T-helper 9 cell (primary cell): ENCODE measurements at places on chromosomes 7 and 10.

DNA sequence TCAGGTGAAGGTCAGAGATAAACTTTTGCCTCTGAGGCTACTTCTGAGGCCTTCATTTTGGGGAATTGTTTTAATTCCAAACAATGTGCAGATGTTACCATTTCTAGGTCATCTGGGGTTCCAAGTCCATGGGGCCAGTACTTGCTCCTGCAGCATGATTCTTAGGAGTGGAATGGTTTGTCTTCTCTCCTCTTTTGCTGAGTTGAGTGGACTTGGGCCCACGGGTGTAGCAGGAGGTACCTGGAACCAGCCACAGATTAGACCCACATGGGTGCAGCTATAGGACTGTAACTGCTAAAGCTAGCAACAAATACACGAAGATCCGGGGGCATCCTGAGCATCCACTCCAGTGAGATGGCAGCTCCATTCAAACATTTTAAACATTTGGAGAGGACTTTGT, 41.6 kb downstream of the WIPF3 start:
- no peak for DNase-seq

- DNase-seq: no peak
Measured at GRCh38 chr10:89003344-89003743, 12.7 kb downstream of the FAS start.

DNA sequence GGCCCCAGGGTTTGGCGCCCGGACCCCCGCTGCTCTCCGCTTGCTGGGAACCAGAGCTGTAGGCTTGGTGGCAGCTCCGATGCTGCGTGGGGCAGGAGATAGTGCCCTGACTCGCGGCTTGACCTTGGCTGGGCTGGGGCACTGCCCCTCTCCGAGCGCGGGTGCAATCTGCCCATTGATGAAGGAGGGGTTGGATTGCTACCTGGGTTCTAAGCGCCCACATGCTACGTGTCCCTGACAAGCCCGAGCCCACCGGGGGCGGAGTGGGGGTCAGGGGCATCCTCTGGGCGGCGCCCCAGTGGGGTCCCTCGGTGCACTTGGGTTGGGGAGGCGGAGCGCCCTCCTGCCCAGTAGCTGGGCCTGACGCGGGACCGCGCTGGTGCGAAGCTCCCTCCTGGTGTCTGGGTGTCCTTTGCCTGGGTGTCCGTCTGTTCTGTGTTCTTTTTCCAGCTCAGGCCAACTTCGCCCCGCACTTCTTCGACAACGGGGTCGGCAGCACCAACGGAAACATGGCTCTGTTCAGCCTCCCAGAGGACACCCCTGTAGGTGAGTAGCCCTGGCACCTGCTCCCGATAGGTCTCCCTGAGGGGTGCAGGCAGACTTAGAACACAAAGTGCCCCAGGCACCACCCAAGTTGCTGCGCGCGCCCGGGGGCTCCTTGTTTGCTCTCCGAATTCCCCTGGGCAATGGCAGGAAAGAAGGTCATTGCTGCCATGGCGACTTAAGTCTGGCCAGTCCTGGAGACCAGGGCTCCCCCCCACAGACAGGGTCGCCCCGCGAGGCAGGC, 900 bp downstream of the CDHR1 start:
- DNase-seq: no peak

- no peak for DNase-seq
Measured at GRCh38 chr10:131819241-131820072, 81.4 kb upstream of the PPP2R2D start.

GRCh38 chr10:30977385-30977784, 54.3 kb downstream of the ZNF438 start:
- DNase-seq: no peak

GRCh38 chr10:49389361-49389933, 6.4 kb downstream of the DRGX start:
- no peak for DNase-seq

DNA sequence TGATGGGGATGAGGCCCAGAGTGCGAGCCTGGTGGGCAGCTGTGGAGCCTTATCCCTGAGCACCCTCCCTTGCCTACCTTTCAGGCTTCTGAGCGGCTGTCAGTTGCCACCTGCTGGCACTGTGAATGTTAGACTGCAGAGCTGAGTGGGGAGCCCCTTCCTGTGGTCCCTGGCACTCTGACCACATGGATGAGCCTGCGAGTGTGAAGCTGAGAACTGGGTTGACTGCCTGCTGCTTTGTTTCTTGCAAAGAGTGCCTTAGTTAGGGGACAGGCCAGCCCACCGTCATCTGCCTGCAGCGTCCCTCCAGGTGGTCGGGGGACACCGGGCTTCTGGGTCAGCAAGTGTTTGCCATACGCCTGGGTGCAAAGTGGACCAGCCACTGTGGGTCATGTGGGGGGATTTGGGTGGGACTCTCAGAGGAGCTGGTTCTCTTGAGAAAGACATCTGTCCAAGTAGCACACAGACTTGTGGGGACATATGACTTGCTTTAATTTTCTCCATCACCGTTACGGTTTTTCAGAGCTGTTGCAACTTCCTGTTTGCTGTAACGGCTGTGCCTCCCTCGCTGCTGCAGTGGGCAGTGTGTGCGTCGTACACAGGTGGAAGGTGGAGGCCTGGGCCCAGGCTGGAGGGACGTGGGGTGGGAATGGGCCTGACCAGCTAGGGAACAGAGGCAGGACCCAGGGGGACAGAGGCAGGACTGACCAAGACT, 13.7 kb downstream of the INPP5A start:
- no peak for DNase-seq
